ENCODE measurements at places on chromosomes 5 and 9. TPM values are rescaled to one million over a fixed set of nuclear protein-coding genes. Genes with fewer than 3 reads are reported as not detected.

- DNase-seq = no peak
These were observed 338.9 kb upstream of the PANK3 start for GRCh38 chr5:168917947-168918600.

EIF4E1B gene
- not detected for polyA plus RNA-seq

- DNase-seq = no peak
These were observed 102.7 kb downstream of the EHMT1 start for GRCh38 chr9:137721479-137721878.

OLFM1 gene
- 3.0 TPM for polyA plus RNA-seq

SMIM33 gene
- polyA plus RNA-seq = not detected

DNA sequence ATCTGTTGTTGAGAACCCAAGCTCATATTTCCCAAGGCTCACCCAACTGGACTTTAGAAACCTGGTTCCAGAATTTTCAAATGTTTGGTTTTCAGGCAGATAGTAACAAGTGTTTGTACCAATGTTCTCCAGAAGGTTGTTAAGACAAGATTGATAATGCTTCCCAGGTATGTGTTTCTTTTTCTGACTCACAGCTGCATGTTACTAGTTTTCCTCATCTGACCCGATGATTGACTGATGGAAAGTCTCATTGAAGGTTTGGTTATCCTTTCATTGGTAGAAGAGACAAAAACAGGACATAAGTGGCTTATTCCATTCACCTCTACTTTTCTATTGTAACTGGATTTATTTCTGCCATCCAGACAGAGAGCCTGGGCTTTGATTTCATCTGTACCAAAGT, 10.4 kb downstream of the BASP1 start:
- DNase-seq = no peak

- no peak for DNase-seq
These were observed 69.0 kb downstream of the MVB12B start for GRCh38 chr9:126395439-126396212.

DNA sequence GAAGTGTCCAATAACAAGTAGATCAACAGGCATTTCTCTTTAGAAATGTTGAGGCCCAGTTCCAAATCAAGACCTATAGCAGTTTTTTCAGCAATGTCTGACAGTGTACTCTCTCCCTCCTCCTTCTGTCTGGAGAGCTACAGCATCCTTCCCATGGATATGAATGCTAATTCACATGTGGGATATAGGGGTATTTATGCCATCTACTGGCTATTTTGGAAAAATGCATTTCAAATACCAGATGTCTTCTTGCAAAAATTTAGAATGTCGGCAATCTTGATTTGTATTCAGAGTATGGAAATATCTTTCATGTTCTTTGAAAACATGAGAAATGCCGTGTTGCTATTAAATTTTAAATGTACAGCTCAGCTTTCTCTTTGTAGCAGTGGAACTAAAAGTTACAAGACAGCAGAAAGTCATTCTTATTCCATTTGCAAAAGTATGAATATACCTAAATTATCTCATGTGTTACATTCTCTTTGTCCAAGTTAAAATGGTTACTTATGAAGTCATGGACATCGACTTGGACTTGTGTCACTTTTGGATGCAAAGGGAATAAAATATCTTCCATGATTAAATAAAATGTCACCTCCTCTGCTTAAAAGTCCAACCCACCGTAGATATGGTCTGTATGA, 647.8 kb downstream of the TAF11L14 start:
- DNase-seq = peak; percentile 34

ARHGEF37 gene
- 5.2 TPM for polyA plus RNA-seq

SH3GL2 gene
- not detected for polyA plus RNA-seq

GRCh38 chr9:72911816-72912215, 41.0 kb downstream of the ALDH1A1 start:
- DNase-seq = no peak

DNA sequence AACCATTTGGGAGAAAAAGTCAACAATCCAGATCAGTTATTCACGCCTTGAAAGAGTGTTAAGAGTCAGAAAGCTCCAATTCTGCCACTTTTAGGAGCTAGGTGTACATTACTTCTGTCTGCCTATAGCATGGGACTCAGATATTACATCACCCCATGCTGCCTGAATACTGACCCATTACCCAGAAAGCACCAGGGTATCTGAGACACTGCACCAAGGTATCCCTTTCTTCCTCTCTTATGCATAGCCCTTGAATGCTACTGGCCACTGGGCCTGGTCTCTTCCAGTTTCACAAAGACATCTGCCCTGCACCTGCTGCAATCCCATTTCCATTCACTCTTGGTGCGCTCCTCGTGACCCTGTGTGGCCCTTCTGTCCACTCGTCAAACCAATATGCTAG, 2.6 kb downstream of the STRBP start:
- no peak for DNase-seq

DNA sequence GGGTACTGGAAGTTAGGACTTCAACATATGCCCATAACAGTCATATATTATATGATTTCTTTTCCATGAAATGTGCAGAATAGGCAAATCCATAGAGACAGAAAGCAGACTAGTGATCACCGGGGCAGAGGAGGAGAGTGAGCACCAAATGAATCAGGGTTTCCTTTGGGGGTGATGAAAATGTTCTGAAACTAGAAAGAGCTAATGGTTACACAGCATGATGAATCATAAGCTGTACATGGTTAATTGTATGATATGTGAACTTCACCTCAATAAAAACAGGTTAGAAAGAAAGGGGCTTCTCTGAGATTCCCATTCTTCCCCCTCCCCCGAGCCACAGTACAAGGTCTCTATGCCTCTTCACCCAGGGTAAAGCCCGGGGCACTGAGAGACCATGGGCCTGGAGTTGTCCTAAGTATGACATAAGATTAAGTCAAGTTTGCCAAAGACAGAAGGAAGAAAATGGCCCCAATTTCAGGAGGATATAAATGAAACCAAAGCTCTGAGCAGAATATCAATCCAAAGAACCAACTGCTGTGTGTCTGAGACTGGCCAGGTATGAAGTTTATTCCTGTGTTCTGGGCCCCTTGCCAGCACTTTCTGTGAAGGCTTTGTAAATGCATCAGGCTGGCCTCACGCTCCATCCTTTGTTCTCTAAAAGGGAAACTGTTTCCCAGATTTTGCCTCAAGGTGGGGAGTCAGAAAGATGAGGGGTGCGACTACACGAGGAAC, 243.8 kb downstream of the CDK5RAP2 start:
- no peak for DNase-seq

RBM18 gene
- polyA plus RNA-seq = 37.0 TPM

SLC6A18 gene
- polyA plus RNA-seq = not detected

DNA sequence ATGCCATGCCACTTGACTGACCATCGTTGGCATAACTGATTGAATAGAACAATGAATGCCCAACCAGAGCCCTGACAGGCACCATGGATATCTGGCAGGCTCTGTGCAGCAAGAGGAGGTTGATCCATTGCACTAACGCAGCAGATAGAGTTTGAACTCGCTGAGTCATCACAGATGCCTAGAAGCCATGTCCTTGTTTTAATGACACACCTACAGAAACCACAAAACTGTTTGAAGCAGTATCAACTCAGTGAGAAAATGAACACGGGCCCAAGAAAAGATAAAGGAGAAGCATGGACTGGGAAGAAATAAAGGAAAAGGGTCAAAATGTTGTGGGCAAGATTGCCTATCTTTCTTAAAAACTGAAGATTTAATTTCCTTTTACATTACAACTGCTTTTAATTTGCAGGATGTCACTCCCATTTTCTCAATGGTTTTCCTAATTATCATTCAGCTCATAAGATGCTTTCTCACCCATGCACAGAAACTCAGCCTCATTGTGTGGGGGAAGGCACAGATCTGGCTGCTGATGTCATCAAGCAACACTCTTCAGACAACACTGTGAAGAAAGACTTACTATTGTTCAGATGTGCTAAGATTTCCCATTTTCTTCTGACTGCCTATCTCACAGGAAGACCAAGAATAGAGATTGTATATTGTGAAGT, 129.0 kb downstream of the PIK3R1 start:
- DNase-seq = no peak

DNA sequence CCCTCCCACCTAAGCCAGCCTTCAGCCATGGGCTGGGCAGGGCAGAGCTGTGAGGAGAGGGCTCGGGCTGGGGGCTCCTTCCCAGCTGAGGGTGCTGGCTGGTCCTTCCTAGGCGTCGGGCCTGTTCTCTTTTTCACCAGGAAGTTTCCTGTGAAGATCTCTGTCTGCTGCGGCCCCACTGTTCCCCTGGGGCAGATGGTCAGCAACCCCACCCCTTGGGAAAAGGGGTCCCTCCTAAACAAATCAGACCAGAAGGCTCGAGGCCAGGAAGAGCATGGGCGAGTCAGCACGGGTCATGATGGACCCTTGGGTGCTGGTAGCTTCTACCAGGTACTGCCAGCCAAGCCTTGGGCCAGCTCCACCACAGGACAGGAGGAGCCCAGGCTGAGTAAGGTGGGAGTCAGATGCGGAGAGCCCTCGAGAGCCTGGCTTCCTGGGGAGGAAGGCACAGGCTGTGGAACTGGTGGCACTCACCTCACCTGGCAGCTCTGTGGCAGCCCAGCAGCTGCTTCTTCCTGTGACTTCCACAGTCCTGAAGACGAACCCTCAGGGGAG, 3.5 kb downstream of the CACNA1B start:
- DNase-seq = no peak

GRCh38 chr5:134794082-134794481, 35.5 kb downstream of the DDX46 start:
- no peak for DNase-seq

DNA sequence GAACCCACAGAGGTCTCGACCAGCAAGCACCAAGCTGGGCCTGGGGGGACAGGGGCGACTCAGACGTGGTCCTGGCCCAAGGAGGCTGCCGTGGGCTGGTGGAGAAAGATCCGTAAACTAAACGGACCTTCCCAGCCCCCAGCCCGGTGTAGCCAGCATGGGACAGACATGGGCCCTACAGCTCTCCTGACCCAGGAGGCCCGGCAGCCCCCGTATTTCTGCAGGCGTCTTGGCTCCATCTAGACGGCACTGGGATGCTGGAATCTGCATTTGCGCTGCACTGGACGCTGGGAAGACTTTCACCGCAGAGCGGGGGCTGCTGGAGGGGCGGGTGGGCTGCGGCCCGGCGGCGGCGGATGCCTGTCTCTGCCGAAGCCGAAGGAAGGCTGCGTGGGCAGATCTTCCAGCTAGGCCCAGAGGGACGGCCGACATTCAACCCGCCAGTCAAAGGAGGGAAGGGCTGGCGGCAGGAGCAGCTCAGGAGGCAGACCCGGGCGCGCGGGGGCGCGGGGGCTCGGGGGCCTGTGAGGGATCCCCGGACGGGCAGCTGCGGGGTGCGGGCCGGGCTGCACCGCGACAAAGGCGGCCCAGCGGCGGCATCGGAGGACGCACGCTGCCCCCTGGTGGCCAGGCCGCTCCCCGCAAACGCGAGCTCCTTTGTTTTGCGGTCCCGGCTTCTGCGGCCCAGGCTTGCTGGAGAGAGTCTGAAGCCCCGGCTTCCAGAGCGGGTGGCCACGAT, 266.2 kb downstream of the NSG2 start:
- DNase-seq = peak; percentile 73

DNA sequence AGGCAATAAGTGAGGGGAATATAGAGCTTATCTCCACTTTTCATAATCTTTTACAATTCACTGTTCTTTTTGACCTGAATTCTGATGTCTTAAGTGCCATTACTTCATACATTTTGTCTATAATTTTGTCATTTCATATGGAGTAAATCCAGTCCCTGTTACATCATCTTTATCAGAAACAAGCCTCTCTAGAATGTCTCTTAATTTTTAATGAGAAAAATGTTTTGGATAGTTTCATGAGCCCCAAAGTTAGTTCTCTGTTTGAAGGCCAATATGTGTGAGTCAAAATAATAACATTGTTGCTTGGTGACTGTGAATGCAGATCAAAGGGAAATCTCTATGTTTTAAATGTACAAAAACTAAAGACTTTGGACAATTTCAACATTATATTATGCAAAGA, 329.6 kb upstream of the ARRDC3 start:
- no peak for DNase-seq

DNA sequence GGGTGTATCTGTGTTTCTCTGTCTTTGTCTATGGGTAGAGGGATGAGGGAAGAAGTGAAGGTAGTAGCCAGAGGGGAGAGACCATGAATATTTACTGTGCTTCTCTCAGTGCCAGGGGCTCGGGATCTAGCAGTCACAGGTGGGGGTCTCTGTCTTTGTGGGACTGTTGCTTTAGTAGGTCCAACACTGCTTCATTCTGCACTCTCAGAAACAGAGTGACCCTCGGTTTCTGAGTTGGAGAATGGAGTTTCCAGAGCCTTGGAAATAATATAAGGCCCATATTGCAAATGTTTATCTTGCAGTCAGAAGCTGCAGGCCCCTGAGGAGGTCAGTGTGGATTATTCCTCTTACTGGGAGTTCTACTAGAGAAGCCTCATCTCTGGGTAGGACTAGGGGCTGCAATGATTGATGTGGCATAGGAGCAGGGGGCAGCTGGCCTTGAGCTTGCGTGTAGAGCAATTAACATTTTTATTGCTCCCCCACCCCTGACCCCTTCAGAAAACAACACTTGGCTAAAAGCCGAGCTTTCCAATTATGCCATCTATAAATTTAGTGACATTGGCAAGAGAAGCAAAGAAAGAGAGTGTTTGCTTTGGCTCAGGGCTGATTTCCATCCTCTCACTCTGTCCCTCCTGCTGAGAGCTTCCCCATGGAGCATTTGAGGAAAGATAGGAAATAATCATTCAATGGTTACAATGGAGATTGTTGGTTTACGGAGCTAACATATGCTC, 55.0 kb upstream of the TRPC7 start:
- DNase-seq = no peak

ACER2 gene
- polyA plus RNA-seq = 1.2 TPM

GRCh38 chr9:6576987-6577386, 68.5 kb downstream of the GLDC start:
- no peak for DNase-seq

DNA sequence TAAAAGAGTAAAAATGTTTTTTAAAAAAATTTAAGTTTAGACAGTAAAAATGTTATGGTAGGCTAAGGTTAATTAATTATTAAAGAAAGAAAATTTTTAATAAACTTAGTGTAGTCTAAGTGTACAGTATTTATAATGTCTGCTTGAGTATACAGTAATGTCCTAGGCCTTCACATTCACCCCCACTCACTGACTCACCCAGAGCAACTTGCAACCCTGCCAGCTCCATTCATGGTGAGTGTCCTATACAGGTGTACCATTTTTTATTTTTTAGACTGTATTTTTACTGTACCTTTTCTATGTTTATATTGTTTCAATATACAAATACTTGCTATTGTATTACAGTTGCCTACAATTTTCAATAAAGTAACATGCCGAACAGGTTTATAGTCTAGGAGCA, 234.1 kb downstream of the AUH start:
- no peak for DNase-seq

BARHL1 gene
- not detected for polyA plus RNA-seq

SEMA4D gene
- polyA plus RNA-seq = 20.0 TPM

DNA sequence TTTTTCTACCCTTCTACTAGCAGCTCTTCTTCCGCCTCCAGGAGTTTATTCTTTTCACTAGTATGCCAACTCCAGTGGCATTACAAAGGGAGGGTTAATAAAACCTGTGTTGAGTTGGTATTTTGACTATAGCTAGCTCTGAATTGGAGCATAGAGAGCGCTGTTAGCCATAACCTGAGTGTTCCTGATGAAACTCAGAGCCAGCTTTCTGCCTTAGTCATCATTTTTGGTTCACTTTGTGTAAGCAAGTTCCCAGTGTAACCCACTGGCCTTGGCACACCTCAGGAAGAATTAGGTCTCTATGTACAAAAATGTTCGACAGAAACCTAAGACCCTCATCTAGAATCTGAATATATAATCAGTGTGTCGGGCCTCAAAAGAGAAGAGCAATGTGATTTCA, 238.9 kb downstream of the NR3C1 start:
- no peak for DNase-seq

STK10 gene
- 15.8 TPM for polyA plus RNA-seq

- DNase-seq = no peak
These were observed 50.2 kb downstream of the NDST1 start for GRCh38 chr5:150558088-150558621.

NRG2 gene
- polyA plus RNA-seq = 1.8 TPM

- DNase-seq = no peak
These were observed 144.3 kb upstream of the PIK3R1 start for GRCh38 chr5:68071282-68071632.
